ENCODE measurements at places on chromosomes 4 and X.

- peak; percentile 26 for DNase-seq
Measured at GRCh38 chr4:76989391-76990061, 40.0 kb downstream of the SEPTIN11 start.

DNA sequence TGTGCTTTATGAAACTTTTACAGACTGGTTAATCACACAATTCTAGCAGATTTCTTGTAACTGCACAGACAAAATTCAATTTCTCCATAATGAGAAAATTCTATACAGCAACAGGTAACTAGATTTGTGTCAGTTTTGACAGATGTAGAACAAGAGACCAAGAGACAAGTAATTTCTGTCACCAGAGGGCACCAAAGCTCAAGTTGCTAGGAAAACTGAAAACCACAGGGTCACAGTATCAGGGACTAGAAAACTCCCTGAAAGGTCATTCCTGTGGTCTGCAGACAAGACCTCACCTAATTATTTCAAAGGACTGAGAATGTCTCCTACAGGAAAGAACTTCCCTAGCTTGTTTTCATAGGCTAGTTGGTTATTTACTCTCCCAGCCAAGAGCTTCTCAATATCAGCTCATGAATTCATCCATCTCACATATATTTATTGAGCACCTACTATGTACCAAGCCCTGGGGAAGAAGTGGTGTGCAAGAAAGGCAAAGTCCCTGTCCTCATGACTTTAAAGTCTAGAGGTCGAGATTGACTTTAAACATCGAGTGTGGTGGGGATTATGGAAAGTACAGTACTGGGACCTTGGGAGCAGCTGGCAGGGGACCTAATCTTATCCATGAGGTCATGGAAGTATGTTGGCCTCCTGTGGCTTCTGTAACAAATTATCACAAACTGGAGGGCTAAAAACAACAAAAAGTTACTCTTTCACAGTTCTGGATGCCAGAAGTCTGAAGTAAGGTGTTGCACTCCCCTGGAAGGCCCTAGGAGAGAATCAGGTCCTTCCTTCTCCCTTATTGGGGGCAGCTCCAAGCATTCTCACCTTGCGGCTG, 47.8 kb upstream of the SETD7 start:
- no peak for DNase-seq

GRCh38 chr4:15525080-15525479, 55.4 kb downstream of the CC2D2A start:
- no peak for DNase-seq

GRCh38 chr4:15294202-15294601, 133.6 kb upstream of the C1QTNF7 start:
- no peak for DNase-seq

DNA sequence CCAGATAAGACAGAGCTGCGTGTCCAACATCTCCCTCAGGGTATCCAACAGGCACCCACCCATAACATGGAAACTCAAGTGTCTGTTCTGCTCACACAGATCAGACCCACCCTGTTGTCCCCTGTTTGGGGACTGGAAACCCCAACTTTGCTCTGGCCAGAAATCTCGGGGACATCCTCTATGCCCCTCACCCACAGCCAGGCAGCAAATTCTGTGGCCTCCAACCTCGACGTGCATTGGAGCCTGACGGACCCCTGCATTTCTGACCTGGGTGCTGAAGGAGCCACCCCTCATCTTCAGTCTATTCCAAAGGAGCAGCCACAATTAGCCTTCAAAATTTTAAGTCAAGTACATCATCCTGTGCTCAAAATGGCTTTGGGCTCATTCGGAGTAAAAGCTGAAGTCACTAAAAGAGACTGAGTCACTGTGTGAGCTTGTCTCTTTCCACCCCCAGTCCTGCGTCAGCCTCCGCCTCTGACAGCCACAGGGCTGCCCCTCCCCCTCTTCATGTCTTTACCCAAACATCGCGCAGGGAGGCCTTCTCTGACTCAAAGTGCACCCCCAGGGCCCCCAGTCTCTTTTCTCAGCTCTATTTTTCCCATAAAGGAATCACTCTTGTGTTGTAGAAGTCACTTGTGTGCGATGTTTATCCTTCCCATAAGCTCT, 24.4 kb upstream of the PDE6B start:
- DNase-seq: no peak

DNA sequence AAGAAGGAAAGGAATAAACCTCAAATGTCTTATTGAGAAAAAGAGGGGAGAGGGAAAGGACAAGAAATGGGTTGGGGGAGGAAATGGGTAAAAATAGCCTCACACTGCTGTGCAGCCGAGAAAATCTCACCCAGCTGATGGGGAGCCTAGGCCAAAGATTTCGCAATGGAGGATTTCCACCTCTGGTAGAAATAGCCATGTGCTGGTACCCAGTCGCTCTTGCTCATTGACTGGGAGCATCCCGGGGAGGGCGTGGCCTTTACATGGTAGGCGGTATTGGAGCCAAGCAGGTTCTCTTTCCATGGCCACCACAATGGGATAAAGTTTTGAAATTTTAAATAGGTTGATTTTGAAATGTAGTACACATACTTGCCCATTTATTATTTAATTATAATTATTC, 255.1 kb upstream of the LDB2 start:
- DNase-seq: no peak

DNA sequence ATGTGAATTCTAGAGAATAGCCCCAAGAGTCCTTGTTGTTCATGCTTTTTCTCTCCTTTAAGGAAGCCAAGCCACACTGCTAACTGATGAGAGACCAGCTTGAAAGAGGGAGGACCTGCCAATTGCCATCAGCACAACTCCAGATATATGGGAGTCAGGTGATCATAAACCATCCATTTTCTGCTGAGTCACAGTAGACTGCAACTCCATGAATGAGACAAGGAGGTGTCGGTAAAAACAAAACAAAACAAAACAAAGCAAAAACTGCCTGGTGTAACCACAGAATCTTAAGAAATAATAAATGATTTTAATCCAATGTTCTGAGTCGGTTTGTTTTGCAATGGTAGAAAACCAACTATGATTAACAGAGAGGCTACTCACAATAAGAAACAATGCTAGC, 837.3 kb downstream of the PCDH7 start:
- no peak for DNase-seq

DNA sequence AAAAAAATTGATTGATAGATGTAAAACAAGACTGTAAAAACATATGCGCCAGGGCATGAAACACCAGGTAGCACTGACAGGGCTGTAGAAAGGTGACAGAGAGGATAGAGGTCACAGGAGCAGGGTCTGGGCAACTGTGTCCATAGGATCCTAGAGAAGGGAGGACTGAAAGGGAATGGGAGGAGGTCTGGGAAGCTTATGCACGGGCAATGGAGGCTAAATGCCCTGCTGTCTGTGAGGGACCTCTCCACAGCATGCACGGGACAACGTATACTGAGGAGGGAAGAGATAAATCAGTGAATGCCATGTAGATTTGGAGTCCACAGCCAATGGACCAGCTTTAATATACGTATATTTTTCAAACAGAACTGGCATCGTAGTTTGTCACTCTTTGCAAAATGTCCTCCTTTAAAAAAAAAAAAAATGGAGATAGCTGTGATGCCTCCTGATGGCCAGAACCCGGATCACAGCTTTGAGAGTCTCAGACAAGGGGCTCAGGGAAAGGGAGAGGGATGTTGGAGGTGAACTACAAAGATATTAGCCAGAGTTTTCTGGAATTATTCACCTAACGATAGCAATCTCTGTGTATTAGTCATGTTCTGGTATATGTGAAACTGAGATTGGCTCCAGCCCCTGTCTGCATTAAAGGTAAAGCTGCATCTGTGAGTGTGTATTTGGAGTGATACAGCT, 16.0 kb downstream of the RAB40A start:
- no peak for DNase-seq

DNA sequence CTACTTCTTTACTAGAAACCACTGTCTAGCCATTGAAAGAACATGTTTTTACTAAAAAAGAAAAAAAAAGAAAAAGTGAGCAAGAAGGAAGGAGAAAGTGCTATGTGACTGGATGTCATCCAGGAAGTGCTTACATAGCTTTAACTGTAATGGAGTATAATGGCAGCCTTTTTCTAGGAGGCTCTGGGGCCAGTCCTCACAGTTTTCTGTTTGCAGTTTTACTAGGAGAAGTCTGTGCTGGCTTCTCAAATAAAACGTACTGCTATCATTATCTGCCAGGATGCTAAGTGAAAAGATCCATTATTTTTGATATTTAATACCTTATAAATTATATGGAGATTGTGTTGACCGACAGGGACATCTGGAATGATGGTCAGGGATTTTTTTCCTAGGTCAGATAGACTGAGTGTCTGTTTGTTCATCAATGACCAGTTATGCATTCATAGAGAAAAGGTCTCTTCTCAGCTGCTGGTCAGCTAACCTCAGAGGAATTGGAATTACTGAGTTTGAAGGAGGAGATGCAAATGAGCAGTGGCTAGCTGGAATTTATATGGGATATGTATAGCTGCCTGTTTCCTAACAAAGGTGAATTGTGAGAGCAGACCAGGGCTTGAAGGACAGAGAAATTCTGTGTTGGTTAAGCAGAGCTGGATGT, 21.7 kb downstream of the LPAR4 start:
- no peak for DNase-seq

DNA sequence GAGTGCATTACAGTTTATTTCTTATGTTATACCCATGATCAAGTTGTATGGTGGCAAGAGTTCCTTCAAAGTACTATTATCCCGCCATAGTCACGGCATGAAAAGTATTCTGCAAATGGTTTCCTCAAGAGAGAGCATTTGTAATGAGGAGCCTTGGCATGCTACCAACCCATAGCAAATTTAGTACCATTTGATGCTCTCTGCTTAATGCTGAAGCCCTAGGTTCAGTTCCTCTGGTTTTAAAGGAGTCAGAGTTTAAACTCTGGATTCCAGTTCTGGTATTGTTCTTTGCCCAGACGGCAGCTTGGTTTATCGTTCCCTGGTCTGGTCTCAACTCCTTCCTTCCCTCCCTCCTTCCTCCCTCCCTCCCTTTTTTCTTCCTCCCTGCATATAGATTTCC, 371.3 kb downstream of the BMPR1B start:
- DNase-seq: no peak

DNA sequence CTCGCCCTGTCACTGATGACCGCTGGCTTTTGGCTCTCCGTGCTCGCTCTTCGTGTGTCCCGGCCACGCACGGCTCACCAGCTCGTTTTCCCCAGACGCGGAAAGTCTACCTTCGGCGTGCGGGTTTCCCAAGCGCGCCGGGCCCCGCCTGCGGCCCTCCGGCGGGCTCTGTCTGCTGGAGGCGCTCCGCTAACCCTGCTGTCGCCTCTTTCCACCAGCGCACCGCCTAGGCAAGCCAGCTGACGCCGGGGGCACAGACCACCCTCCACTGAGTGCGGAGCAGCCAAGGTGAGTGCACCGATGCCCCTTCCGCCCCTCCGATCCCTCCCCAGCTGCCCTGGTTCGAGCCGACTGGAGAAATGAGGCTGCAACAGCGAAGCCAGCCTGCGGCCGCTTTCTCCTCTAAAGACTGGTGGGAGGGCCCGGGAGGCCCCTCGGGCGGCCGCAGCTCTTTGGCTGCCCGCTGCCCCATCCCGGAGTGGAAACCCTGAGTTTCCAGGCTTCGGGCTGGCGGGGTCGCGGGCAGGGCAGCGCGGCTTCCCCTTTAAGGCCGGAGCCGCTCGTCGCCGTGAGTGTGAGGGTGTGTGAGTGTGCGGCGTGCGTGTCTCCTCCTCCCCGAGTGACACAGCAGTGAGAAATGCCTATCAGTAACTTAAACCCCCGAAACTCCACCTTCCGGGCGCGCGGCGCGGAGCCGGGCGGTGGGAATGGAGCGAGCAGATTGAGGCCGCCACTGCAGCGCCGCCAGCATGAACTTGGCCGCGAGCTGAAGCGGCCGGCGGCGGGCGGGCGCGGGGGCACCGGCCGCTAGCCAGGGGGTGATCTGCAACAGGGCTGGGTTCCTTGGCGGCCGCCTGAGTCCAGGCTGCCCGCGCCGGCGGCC, at the start of gene MAMLD1:
MAMLD1 (plus strand) TSS at position 719 of the 883 bp plus-strand sequence. CDS start 82,200 bp downstream, outside the sequence.
- no peak for DNase-seq

All from stimulated activated CD4-positive, alpha-beta T cell treated with anti-CD3 and anti-CD28 coated beads, Interleukin-15, amount 100 ng/mL, for 1 hour (primary cell).